ENCODE measurements at places on chromosomes 2 and 18.

DNA sequence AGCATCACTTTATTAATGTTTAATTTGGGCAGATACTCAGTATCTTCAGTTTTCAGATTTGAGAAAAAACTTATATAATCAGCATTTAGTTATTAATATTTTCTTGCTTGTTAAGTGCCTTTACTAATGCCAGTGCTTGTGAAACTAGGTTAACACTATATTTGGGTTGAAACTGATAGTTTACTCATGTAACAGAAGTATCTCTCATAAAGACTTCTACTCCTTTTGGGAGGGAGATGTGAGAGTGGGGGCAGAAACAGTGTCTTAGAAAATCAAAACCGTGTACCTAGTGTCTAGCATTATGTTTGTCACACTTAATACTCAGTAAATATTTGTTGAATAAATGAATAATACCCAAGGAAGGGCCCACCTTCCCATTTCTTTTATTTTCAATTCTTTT, 129.5 kb downstream of the MSTN start:
- no peak for DNase-seq

GRCh38 chr2:152623076-152623740, 94.1 kb downstream of the PRPF40A start:
- no peak for DNase-seq

- no peak for DNase-seq
Measured at GRCh38 chr2:26196683-26197418, 24.0 kb downstream of the GAREM2 start.

GRCh38 chr2:27314709-27315108, 6.5 kb upstream of the UCN start:
- DNase-seq = no peak

DNA sequence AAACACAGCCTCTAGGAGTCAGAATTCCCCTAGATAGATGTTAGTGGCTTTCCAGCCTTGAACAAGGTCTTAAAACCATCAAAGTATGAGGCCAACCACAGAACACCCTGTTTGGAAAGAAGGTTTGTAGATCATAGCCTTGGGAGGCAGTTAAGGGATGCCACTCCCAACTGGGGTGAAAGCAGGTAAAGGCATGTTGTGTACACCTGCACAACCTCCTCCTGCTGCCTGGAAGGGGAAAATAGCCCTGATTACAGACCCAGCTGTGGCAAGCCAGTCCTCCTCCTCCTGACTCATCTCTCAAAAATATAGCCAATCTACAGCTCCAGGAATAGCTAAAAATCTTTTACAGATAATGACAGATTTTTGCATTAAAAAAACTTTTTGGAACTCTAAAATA, 108.1 kb downstream of the RBM43 start:
- no peak for DNase-seq

GRCh38 chr2:60476206-60476954, 77.1 kb downstream of the BCL11A start:
- no peak for DNase-seq

GRCh38 chr2:179036353-179036905, 13.5 kb downstream of the CCDC141 start:
- no peak for DNase-seq

DNA sequence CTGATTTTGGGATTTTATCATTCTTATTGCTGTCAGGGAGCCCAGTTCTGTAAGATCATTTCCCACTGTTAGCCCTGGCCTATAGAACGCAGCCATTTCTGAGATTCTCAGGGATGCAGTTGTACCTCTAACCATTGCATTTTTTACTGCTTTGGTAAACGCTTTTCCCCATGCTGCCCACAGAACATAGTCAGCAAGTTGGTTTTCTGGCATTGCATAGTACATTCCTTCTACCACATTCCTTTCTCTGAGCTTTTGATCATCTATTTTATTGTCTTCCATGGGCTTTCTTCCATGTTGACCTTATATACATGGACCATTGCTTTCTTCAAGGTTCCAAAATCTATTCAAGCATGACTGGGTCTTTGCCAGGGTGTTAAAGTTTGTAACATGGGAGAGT, 86.8 kb upstream of the ST6GAL2 start:
- DNase-seq = no peak

DNA sequence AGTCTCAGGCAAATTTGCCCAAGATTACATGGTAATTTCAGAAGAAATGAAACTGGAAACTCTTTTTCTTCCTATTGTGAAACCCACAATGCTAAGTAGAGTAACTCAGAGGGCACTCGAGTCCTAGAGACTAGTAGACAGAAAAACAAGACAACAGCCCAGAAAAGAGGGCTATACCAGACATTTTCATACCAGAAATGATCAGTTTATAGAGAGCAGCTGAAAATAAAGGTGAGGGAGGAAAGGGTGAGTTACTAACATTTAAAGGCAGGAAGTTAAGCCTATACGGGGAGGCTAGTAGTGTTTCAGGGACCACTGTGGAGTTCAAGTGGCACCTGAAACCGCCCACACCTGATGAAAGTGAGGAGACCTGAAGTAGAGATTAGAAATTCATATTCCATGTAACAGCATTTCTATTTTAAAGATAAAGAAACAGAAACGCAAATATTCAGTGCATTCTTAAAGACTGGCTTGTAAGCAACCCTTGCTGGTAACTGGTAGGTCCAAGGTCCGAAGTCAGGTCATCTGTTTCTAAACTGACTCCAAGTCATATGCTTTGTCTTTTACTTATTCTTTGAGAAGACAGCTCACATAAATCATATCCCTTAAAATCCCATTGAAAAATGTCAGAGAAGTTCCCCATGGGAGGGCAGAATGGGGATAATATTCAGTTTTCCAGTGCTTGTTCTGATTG, 145.1 kb upstream of the ITGB6 start:
- DNase-seq = no peak

DNA sequence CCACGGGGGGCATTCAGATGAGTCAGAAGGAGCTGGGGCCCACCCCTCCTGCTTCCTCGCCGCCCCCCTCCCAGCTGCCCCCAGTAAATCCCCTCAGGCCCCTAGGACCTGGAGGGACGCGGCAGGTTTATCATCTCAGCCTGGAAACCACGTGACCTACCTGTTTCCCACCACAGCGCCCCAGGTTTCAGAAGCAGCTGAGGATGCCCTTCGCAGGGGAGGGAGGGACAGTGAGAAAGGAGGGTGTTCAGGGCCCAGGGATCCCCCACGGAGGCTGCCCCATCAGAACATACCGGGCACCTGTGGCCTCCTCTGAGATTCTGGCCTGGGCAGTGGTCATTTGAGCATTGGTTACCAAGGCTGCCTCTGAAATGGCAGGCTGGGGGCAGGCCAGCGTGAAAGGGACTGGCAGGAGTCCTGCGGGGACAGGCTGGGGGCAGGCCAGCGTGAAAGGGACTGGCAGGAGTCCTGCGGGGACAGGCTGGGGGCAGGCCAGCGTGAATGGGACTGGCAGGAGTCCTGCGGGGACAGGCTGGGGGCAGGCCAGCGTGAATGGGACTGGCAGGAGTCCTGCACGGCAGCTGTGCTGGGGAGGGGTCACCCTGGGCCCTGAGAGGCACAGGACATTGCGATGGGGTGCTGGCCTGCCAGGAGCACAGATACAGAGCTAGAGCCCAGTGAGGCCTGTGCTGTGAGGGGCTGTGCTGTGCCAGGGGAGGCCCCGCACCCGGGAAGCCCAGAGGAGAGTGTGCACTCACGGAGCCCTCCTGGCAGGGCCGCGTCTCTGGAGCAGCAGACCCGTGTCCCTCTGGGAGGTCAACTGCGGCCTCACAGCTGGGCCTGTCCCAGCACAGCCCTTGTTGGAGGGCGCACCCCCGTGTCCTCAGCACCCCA, 1.6 kb downstream of the NEU4 start:
- no peak for DNase-seq

DNA sequence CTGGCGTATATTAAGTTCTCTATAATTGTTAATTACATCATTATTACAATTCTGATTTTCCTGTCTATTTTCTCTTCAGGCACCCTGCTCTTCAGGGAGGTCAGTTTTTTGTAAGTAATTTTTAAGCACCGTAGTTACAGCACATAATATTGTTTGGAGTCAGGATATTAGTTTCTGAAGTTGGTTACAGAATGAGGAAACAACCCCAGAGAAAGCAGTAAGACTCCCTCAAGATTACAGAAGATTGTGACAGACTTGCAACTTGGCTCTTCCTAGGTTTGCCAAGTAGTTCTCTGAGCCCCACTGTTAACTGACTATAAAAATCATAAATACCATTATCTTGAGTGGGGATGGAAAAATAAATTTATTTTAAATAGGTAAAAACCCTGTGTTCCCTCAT, 921 bp downstream of the RPE start:
- DNase-seq = no peak

GRCh38 chr2:113225263-113226259, 51.8 kb downstream of the PSD4 start:
- no peak for DNase-seq

DNA sequence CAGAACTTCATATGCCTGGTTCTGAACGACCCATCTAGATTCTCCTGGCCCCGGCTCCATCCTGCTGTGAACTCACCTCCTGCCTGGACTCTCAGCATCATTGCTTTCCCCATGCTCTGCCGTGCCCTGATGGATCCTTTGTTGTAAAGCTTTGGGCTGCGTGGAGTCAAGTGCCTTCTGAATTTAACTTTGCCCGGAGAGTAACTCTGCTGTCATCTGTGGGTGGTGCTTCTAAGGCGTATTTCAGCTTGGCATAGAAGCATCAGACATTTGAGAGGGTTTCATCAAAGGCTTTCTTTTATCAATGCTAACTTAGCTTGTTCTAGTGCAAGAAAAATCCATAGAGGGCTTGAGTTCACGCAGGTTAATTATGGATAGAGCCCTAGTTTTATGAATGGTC, 8.1 kb upstream of the GREB1 start:
- DNase-seq = no peak

GRCh38 chr2:109403841-109404201, 209.9 kb downstream of the SEPTIN10 start:
- no peak for DNase-seq

Measured in stimulated activated CD4-positive, alpha-beta T cell treated with anti-CD3 and anti-CD28 coated beads, TNF-alpha, amount 100 ng/mL, for 1 hour (primary cell).